ENCODE measurements at places on chromosomes 5 and 9.

DNA sequence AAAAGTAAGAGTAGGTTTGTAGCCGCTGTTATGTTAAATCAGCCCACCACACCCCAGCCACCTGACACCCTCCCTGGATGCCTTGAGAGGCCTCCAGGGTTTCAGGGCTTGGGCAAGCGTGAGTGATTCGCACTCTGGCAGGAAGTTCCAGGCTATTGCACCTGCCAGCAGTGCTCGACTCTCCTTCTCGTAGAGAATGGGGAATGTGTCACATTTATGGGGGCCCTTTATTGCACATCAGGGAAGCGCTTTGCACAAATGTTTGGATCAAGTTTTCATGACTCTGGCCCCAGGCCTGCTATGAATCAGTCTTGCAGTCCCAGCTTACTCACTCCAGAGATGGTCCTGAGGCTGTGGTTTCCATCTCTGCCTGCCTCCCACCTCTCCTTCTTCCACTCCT lies 66.1 kb upstream of the ADRA1B start:
- H3K36me3 ChIP-seq, result no peaks in the 10 kb centered on the region
- DNase-seq, result no peak
- H3K27ac ChIP-seq, result no peak overlapping the region
- H3K4me1 ChIP-seq, result no peaks in the 10 kb centered on the region

GRCh38 chr9:4762886-4763541 lies 22.0 kb upstream of the AK3 start:
- no peaks in the 10 kb centered on the region for H3K4me1 ChIP-seq
- no peak overlapping the region for H3K4me3 ChIP-seq
- DNase-seq, result peak; percentile 81
- H3K27ac ChIP-seq, result no peak overlapping the region
- H3K36me3 ChIP-seq, result no peaks in the 10 kb centered on the region

- no peaks in the 10 kb centered on the region for H3K36me3 ChIP-seq
- H3K4me3 ChIP-seq, result no peak overlapping the region
- no peak overlapping the region for H3K27ac ChIP-seq
These were observed 22.6 kb upstream of the BRINP1 start for GRCh38 chr9:119391878-119392277.

GRCh38 chr5:143886651-143887638 lies 75.0 kb downstream of the HMHB1 start:
- H3K27me3 ChIP-seq, result no peaks in the 10 kb centered on the region
- H3K27ac ChIP-seq, result no peak overlapping the region
- no peak overlapping the region for H3K4me3 ChIP-seq
- no peak for DNase-seq
- no peaks in the 10 kb centered on the region for H3K4me1 ChIP-seq
- no peaks in the 10 kb centered on the region for H3K36me3 ChIP-seq

- DNase-seq, result no peak
- no peak overlapping the region for H3K27ac ChIP-seq
- H3K36me3 ChIP-seq, result no peaks in the 10 kb centered on the region
- no peaks in the 10 kb centered on the region for H3K4me1 ChIP-seq
- no peaks in the 10 kb centered on the region for H3K27me3 ChIP-seq
These were observed 4.0 kb upstream of the SHOC1 start for GRCh38 chr9:111798786-111799185.

DNA sequence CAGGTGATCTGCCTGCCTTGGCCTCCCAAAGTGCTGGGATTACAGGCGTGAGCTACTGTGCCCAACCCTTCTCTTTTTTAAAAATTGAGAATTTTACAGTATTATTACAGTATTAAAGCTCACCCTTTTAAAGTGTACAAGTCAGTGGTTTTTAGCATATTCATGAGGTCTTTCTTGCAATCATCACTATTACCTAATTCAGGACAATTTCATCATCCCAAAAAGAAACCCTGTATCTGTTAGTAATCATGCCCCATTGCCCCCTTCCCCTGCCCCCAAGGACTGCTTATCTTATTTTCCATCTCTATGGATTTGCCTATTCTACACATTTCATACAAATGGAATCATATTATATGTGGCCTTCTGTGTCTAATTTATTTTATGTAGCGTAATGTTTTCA lies 22.6 kb upstream of the MEGF9 start:
- no peak overlapping the region for H3K27ac ChIP-seq
- no peaks in the 10 kb centered on the region for H3K36me3 ChIP-seq
- no peaks in the 10 kb centered on the region for H3K27me3 ChIP-seq
- DNase-seq, result no peak
- peaks cover 1% of the 10 kb centered on the region for H3K4me1 ChIP-seq

DNA sequence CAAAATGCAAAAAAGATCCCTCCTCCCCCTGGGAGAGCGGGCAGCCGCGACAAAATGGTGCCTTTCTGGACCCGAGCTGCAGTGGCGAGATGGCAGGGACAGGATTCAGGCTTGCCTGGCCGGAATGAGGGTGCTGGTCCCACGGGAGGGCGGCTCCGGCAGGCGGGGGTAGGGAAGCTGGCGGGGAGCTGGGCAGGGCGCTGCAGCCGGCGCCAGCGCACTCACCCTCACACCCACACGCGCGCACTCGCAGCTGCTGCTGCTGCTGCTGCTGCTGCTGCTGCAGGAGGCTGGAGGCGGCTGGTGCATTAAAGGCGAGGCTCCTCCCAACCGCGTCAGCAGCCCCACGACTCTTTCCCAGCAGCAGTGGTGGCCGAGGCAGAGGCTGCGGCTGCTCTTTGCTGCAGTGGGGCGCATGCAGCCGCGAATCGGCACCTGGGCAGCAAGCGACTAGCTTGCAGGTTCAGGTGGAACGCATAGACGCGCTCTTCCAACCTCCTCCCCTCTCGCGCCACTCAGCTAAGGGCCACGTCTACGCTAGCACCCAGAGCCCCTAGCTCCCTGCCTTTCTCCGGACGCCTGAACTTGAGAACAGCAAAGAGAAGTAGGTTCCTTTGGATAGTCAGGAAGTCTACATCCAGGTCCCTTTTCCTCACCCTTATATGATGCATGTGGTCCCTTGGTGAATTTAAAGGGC lies at the start of gene PPP2R2B:
Gene PPP2R2B (minus strand): TSS at position 282 of the 697 bp plus-strand sequence.
- H3K4me1 ChIP-seq, result peaks cover 2% of the 10 kb centered on the region
- no peak within 1 kb of the TSS for H3K27ac ChIP-seq
- H3K27me3 ChIP-seq, result no peaks in the 10 kb centered on the region
- peak; percentile 78 for DNase-seq
- H3K36me3 ChIP-seq, result no peaks in the 10 kb centered on the region

DNA sequence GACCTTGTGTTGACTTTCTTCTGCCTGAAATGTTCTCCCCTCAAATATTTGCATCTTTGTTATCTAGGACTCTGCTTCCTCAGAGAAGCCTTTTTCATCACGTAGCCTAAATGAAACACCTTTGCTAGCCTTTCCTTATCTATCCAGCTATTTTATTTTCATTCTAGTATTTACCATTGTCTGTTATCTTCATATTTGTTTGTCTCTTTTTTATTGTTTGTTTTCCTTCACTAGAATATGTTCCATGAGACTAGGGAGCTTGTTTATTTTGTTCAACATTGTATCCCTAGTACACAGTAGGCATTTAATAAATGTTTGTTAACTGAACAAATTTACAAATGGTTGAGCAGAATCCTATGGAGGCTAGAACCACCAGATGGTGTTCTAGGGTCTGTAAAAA lies 178.0 kb downstream of the NPR3 start:
- H3K36me3 ChIP-seq, result no peaks in the 10 kb centered on the region
- H3K4me1 ChIP-seq, result no peaks in the 10 kb centered on the region
- no peak overlapping the region for H3K4me3 ChIP-seq
- no peaks in the 10 kb centered on the region for H3K27me3 ChIP-seq
- no peak for DNase-seq

All from mesendoderm (in vitro differentiated cells).